ENCODE measurements at places on chromosomes 4 and X.
A peak's percentile ranks its signal among the peaks of the same experiment; 100 is the strongest.

DNA sequence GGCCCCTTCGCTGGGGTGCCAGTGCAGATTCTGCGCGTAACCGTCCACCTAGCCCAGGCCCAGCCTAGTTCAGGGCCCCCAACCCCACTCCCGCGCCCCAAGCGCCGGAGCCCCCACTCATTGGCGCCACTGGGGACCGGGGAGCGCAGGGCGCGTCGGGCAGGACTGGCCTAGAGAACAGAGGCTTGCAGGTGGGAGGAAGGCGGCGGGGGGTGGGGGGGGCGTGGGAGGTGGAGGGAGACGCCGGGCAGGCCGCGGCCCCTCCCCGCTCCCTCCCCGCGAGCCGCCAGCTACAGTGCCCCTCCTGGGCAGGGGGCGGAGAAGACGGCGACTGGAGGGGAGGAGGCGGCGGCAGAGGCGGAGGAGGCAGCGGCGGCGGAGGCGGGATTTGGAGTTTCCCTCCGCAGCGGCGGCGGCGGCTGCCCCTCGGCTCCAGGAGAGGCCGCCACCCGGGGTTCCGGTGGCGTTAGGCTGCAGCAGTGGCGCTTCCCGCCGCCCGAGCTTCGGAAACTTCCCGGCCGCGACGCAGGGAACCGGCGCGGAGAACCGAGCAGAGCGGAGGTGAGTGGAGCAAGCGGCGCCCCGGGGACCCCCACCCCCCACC is 4.8 kb upstream of the DUSP9 start:
- DNase-seq: no peak

DNA sequence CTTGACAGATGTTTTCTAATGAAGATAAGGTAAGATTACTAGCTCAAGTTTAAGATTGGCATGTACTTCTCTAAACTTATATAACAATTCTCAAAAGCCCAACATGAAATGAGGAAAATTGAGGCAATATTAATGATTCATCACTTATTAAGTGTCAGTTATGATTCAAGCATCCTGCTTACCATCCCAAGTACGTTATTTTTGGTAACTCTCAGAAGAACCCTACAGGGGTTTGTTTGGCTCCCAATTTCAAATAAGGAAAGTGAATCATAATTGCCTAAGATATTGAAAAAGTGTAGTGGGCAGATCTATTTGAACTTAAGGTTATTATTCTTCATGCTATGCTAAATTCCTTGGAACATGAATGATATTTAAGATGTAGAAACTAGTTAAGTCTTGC is 387.9 kb upstream of the TENM3 start:
- DNase-seq: no peak

- peak; percentile 65 for DNase-seq
These were observed 34.6 kb downstream of the NBDY start for GRCh38 chrX:56763556-56764152.

GRCh38 chr4:25874655-25875054 is 11.9 kb upstream of the SEL1L3 start:
- no peak for DNase-seq

- no peak for DNase-seq
These were observed 165.1 kb downstream of the SLIT2 start for GRCh38 chr4:20416800-20417199.

- DNase-seq: no peak
These were observed 32.2 kb downstream of the CCNI start for GRCh38 chr4:77043507-77044136.

- DNase-seq: no peak
These were observed 275.2 kb downstream of the TENM3 start for GRCh38 chr4:182518421-182518820.

DNA sequence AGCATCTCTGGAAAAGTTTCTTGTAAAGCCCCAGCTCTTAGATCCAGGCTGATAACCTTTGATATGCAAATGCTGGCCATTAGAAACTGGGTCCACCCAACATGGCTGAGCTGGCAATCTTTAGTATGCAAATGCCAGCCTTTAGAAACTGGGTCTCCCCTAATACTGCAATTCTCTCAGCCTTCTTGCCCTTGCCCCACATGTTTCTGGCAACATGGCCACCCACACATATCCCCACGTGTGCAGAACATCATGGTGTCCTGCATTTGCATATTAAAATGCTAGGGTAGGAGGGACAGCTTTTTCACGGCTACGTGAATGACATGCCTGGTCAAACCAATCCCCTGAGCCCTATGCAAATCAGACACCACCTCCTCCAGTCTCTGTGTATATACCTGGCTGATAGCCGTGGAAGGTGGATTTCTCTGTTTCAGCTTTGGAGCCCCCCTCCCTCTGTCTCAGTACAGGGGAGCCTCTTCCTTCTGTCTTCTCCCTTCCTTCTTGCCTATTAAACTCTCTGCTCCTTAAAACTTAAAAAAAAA is 344.0 kb upstream of the NWD2 start:
- no peak for DNase-seq

DNA sequence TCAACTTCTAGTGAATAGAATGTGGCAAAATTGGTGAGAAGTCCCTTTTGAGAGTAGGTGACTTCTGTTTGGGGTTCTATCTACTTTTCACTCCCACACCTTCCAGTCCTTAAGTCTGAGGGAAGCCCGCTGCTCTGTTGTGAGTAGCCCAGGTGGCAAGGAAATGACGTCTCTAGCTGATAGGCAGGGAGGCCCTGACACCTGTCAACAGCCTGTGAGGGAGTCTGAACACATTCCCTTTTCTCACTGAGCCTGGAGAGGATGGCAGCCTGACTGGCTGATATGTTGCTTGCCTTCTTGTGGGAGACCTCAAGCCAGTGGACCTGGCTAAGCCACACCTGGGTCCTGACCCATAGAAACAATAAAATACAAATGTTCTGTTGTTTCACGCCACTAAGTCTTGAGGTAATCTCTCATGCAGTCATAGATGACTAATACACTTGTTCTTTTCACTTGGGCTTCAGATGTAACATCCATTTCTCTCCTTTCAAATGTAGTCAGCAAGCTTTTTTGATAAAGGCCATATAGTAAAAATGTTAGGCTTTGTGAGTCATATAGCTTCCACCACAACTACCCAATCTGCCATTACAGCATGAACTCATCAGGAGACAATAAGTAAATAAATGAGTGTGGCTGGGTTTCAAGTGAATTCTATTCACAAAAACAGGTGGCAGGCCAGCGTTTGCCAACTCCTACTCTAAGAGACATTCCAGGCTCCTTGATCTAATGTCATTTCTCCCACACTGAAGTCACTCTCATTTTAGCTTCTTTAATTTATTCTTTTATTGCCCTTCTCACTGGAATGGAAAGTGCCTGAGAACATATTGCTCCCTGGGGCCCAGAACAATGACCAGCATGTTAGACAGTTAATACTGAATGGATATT is 265.1 kb upstream of the MAD2L1 start:
- DNase-seq: no peak

- DNase-seq: no peak
These were observed 266.5 kb upstream of the KCNIP4 start for GRCh38 chr4:22215084-22215483.

GRCh38 chr4:80213117-80213815 is 16.0 kb downstream of the PRDM8 start:
- no peak for DNase-seq

DNA sequence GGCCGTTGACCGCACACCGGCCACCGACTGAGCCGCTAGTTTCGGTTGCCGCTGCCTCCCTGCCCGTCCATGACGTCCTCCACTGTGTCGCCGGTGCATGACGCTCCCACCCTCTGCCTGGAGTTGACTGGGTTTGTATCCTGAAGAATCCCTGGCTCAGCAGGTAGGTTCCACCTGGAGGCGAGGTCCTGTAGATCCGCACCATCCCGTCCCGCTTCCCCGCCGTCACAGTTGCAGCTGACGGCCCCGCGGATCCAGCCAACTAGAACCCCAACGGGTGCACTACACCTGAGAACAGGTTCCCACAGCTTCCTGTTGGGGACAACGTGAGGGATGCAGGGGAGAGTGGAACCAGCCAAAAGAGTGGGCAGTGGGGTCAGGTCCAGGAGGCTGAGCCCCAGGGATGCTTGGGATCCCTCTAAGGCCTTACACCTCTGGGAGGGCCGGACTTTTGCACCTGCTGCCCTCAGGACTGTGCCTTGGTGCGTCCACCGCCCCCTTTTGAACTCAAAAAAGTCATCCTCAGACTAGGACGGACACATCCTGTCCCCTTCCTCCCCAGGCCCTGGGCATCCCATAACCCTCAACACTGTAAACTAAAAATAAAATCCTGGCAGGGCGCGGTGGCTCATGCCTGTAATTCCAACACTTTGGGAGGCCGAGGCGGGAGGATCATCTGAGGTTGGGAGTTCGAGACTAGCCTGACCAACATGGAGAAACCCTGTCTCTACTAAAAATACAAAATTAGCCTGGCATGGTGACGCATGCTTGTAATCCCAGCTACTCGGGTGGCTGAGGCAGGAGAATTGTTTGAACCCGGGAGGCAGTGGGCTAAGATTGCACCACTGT is 1.1 kb upstream of the SLBP start:
- no peak for DNase-seq

DNA sequence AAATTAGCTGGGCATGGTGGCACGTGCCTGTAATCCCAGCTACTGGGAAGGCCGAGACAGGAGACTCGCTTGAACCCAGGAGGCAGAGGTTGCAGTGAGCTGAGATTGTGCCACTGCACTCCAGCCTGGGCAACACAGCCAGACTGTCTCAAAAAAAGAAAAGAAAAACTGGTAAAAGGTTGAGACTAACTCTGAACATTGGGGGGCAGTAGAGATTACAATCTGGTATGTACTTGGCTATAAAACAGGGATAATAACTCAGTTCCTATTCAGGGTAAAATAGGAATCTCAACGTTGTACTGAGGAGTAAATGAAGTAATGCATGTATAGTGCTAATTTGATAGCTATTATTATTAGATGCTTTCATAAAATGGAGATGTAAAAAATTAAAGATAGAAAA is 12.5 kb upstream of the KLF8 start:
- DNase-seq: no peak

DNA sequence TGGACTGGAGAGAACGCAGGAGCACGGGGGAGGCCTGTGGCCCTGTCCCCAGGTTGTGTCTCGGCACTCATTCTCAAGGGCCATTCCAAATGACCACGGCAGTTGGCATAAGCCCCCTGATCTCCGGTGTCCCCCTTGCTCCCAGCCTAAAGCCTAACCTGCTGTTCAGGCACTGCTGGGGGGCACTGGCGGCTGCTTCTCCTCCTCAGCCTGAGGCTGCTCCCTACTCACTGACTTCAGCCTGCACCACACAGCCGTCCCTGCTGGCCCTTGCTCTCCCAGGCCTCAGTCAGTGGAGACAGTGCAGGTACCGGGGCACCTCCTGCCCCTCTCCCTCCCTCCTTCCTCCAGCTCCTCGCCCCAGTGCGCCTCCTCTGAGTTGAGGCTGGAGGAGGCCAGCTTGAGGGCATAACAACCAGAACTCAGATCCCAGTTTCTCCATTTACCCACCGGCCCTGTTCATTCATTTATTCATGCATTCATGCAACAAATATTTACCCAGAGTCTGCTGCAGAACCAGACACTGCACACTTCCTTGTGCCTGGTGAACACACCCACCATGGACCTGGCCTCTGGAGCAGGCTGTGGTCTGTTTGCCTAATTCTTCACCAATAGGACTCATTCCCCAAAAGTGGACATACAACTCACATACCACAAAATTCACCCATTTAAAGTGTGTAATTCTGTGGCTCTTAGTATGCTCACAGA is 65.0 kb downstream of the CPZ start:
- no peak for DNase-seq

DNA sequence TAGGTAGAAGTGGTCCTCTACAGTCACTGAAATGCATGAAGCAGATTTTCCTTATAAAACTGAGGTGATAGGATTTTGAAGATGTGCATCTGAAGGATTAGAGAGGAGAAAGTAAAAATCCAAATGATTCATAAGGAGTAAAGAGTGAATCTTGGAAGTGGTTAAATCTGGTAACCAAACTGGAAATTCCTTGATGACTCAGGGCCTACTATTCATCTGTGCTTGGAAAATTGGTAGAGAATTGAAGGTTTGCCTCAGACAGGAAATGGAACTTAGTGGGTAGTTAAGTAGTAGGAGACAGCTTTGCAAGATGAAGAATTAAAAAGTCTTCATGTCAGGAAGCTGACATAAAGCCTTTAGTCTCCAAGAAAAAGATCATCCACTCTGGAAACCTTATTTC is 368.9 kb upstream of the CTSO start:
- no peak for DNase-seq

- no peak for DNase-seq
These were observed 170.2 kb upstream of the NUDT6 start for GRCh38 chr4:123092586-123092985.
